NCI-H460 (cell line): ENCODE measurements at places on chromosomes 12 and 14. TPM values are rescaled to one million over a fixed set of nuclear protein-coding genes. Genes with fewer than 3 reads are reported as not detected.
A peak's percentile ranks its signal among the peaks of the same experiment; 100 is the strongest.

DNA sequence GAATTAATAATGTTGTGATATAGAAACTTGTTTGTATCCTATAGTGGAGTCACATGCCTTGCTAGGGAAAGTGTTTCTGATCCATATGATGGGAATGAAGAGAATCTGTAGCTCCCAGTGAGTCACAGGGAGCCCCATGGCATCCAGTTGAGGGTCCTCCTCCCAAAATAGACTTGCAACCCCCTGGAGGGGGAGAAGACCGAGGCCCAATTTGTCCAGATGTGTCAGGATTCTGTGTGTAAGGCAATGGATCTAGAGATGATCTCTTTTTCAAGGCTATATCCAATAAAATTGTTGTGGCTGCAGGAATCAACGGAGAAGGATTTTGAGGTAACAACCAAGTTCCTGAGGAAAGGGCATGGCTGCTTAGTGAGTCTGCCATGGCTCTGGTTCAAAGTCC, 121.8 kb downstream of the BCL11B start:
- DNase-seq = no peak

DNA sequence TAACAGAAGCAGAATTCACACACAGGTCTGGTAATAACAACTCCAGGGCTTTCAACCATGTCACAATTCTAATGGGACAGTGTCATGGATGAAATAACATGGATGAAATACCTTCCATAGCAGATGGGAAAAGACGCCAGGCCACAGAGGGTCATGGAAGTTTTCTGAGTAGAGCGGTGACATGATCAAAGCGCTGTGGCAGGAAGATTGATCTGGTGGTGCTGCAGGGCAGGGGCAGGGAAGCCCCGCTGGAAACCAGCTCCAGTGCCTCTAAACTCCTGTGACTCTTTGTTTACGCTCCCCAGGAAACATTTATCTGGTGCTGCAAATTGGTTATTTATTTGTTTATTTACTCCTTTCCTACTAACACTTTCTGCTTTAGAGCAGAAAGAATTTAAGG, 108.3 kb upstream of the HMGA2 start:
- no peak for DNase-seq

DNA sequence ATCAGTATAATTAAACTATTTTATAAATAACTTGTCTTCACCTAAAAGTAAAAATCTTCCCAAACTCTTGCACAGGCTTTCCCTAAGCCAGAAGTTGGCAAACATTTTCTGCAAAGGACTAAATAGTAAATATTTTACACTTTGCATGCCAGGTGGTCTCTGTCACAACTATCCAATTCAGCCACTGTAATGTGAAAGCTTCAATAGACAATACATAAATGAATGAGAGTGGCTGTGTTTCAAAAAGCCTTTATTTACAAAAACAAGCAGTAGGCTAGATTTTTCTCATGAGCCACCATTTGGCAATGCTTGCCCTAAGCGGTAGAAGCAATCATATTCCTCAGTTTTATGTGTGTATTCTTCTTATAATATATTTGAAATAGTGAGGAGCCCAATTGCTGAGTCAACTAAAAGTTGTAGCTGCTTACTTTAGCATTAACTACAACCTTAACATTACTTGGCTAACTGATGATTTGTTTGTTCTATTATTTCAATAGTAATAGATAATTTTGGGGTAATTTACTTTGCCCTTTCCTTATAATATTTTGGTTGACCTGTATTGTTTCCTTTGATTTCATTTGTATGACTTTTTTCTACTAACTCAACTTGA, 236.0 kb upstream of the SYT1 start:
- no peak for DNase-seq

DNA sequence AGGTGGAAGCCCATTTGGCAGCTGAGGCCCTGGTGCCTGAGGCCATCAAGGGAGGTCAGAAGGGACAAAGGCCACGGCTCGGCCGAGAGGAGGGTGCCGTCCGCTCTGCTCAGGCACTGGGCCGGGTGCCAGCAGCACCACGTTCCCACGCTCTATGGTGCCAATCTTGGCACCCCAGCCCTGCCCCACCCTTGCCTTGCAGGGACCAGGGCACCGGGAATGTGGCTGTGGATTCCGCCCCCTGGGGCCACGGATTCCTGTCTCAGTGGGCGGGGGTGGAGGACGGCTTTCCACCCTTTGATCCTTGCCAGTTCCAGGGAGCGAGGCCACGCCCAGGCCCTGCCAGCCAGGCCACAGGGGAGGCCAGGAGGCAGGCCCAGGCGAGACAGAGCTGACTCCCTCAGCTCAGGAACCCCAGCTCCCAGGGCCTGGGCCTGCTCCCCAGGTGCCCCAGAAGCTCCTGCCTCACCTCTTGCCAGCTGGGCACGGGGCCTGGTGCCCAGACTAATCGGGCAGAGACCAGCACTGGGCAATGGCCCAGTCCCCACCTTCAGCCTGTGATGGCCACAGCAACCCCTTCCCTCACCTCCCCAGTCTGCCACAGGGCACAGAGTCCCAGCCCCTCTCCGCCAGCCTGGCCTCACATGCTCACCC, 26.4 kb upstream of the GPR132 start:
- DNase-seq = peak; percentile 93

GRCh38 chr12:103975368-103975767, 9.7 kb downstream of the TDG start:
- DNase-seq = no peak

DNA sequence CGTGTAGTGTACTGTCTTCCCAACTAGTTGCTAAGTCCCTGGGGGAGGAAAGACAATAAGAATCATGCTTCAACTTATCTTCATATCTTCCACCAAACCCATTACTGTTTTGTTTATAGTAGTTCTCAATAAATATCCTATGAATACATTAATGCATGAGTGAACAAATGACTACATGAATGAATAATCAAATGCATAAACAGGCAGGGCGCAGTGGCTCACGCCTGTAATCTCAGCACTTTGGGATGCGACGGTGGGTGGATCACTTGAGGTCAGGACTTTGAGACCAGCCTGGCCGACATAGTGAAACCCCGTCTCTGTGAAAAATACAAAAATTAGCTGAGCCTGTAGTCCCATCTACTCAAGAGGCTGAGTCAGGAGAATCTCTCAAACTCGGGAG, 32.1 kb upstream of the NR2C1 start:
- no peak for DNase-seq

DNA sequence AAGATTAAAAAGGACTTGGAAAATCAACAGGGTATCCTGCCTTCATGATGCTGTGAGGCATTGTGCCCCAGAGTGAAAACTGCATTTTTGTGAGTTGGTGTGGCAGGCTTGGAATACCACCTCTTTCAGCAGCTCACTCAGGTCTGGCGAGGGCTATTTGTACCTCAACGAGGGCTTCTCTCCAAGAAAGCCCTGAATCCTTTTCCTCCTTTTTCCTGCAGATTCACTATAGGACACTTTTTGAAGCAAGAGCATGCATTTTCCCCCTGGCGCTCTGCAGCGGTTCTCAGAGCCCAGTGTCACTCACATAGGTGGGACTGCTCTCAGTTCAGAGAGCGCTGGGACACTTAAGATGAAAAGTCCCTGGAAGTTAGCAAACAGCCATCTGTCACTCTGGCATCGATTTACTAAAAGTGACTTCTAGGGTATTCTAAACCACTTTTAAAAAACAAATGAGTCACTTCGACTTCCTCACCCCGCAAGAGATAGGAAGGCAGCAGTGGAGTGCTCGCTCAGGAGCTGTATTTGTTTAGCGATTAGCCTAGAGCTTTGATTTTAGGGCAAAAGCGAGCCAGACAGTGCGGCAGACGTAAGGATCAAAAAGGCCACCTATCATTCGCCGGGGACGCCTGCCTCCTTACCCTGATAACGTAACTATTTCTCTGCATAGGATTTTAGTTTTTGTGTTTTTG, 782 bp upstream of the LGR5 start:
- no peak for DNase-seq

DNA sequence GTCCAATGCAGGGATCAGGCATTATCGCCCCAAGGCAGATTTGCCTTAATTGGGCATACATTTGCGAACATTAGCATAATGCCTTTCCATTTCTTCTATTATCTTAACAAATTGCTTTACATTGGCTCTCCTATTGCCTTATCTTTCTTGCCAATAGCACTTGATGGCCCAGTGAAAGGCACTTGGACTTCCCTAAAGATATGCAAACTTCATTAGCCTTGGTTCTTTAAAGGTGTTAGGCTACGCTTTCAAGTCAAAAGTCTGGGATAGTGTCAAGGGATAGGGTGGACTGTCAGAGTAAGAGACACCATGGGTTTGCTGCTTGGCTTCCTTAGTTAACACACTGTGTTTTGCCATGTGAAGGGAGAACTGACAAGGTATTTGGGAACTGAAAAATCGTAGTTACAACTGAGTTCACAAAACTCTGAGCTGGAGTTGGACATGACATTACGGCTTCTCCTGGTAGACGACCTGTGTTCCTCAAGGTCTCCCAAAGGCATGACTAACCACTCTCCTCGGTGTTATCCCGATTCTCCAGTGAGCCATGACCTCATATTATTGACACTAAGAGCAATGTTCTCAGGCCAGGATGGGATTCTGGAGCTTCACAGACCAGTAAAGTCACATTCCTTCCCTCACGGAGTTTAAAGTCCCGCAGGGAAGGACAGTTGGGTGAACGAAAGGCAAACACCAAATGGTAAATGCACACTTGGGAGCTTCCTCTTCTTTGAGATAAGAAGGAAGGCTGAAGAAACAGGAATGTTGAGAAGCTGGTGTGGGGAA, 65.2 kb downstream of the TBC1D30 start:
- DNase-seq = no peak

- no peak for DNase-seq
These were observed 46.5 kb downstream of the CACNA2D4 start for GRCh38 chr12:1872001-1872400.

DNA sequence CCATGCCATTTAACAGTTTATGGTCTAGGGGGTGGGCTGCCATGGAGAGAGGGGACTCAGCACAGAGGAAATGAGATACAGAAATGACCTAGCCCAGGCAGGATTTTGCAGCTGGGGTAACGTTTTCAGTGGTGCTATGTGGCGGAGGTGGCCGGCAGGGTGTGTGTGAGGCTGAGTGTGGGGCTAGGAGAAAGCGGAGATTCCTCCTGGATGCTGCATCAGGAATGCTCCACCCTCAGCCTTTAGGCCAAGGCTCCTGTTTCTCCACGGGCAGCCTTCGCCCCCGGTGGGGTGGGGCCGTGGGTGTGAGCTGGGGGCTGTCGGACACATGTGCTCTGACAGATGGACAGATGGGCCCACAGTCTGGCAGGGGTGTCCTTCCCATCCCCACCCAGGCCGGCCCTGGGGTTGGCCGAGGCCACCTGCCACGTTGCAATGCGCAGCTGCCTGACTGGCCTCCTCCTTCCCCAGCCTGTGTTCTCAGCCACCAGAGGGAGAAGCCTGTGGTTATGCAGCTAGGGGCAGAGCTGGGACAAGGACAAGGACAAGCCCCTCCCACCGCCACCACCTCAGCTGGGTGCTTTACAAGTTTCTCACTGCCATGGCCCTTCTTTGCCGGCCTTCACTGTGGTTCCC, 44.3 kb downstream of the TEAD4 start:
- no peak for DNase-seq

- no peak for DNase-seq
These were observed 236.0 kb downstream of the BCL11B start for GRCh38 chr14:99035712-99036610.

- DNase-seq = no peak
These were observed 217.7 kb downstream of the PHETA1 start for GRCh38 chr12:111150921-111151840.

DNA sequence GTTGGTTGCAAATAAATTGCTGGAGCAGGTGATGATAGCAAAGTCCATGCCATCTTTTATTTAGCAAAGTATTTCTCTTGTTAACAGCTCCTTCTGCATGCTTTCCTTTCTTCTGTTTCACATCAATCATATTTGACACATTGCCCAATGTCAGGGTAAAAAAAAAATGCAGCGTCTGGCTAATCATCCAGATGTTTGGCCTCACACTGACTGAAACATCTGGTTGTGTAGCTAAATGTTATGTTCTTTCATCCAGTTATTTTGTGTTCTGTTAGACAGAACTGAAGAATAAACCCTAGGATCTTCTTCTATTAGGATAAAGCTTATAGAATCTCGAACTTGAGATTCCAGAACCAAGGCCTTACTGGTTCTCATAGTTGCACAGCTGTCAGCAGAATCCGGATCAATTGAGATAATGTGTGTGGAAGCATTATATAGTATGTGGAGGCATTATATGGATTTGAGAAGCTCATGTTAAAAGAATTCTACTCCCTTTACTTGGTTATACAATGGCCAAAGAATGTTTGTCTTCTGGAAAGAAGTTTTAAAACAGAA, 859.2 kb downstream of the DIO2 start:
- no peak for DNase-seq

GRCh38 chr14:71142375-71143038, 235.2 kb downstream of the PCNX1 start:
- no peak for DNase-seq

The NFATC4 gene
- total RNA-seq = 17.7 and 23.6 TPM in 2 replicates

The MYF6 gene
- not detected in 2 replicates for total RNA-seq

The MYH6 gene
- total RNA-seq = not detected in 2 replicates

The TNS2 gene
- 12.1 and 16.9 TPM in 2 replicates for total RNA-seq

The KSR2 gene
- not detected in 2 replicates for total RNA-seq

The AHNAK2 gene
- 35.9 and 38.2 TPM in 2 replicates for total RNA-seq
